GM19239 (cell line): ENCODE measurements at places on chromosomes 16 and 17.

DNA sequence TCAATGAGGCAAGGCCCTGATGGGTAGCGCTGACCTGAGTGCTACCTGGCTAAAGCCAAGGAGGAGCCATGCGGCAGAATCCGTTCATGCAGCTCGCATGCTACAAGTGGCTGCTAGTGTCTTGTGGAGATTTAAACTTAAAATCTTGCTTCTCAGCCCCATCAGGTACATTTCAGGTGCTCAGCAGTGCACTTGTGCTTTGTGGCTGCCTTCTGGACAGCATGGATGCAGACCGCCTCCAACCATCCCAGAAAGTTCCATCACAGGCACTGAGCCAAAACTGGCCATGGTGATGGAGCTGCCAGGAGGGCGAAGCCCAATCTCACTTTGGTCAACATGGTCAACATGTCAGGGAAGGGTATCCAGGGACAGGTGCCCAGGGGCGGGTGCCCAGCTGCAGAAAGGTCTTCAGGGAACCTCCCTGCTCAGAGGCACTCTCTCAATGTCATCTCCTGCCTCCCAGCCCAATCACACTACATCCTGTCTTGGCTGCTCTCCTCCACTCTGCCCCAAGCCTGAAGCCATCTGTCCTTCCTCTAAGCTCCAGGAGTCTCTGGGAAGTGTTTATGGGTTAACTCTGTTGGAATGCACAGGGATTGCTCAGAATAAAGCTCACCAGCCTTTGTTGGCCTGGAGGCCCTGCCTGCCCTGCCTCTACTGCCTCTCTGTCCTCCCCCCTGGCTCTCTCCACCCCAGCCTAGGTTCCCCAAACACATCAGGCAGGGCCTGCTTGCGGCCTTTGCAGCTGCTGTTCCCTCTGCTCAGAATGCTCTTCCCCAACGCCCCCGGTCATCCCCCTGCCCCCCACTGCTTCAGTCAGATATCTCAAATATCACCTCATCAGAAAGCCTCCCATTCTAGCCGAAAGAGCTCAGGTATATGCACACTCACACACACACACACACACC, 18.3 kb upstream of the TNFRSF13B start:
- DNase-seq = no peak

- no peak for DNase-seq
Measured at GRCh38 chr16:47847220-47847970, 308.4 kb downstream of the ABCC12 start.

- DNase-seq = no peak
Measured at GRCh38 chr16:12459391-12460063, 344.2 kb downstream of the CPPED1 start.

DNA sequence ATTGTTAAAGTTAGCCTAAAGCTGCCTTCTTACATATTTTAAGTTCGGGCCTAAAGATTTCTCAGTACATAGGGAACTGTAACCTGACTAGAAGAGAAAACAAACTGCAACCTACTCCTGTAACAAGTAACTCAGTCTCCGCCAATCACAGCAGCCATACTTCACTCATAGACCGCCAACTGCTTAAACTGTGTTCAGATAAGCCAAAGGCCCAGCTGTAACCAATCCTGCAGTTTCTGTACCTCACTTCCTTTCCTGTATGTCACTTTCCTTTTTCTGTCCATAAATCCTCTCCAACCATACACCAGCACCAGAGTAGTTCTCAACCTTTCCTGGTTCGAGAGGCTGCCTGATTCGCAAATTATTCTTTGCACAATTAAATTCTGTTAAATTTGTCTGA, 41.5 kb downstream of the GLG1 start:
- DNase-seq = no peak

- DNase-seq = no peak
Measured at GRCh38 chr16:27193300-27193990, 9.9 kb upstream of the KDM8 start.

DNA sequence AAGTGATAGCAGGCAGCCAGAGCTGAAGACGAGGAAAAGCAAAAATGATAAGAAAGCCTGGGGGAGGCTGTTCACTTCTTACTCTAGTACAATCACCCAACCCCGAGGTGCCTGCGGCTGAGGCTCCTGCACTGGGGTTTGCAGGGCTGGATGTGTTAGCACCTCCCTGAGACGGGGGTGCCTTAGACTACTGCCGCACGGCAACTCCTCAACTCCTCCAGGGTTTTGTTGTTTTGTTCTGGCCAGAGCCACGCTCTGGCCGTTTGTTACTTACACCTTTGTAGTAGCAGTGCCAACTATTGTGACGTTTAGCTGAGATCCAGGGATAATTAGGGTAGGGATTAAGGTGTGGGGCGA, 51.5 kb downstream of the LDHD start:
- DNase-seq = no peak

DNA sequence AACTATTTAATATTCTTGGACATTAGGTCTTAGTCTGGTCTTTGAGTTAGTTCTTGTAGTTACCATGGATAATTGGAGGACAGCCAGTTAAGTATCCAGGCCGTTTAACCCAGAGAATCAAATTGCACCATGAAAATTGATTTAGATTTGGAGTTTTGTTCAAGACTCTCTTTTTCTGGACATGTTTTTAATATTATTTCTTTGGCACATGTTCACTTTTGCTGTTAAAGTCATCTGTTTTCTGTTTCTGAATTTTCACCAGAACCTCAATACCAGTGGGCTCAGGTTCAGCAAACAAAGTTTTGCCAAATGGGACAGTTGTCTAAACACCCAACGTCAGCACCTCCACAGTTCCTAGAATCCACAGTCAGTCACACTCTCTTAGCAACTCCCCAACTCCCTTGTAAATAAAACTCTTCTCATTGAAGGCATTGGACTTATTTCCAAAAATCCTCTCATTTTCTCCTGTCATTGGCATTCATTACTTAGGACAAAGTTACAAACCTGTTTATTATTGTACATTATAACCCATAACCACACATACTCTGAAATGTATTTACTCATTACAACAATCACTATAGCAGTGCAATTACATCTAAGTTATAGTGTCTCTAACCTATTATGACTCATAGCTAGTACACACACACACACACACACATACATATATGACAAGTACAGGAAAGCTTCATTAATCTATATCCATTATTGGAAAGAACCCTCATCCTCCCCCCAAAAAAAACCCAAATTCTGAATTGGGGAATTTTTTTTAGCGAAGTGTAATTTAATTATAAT, 33.5 kb upstream of the DNAH9 start:
- DNase-seq = no peak

- peak; percentile 85 for DNase-seq
Measured at GRCh38 chr17:44779211-44780025, 20.6 kb downstream of the ADAM11 start.

DNA sequence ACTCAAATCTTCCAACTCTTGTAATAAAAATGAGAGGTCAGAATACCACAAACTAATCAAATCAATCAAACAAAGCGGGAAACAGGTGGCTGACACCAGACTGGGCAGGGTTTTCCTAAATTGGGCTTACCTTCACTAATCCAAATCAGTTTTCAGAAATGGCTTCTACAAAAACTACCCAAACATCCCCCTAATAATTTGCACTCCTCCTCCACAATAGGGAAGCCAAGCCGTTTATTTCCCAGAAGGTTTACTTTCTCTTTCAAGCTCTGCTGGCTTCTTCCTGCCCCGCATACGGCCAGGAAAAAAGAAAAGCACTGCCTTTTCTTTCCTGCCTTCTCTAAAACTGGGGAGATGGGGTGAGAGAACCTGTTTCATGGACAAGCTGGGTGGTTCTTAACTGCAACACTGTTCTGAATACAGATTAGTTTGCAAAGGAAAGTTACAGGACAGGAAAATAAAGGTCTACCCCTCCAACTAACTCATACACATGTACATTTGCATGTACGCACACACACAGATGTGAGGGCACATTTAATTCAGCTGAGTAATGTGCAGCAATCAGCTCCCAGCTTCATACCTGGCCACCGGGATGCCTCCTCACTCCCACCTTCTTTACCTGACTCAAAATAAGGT, 9.2 kb downstream of the STAT3 start:
- DNase-seq = no peak

DNA sequence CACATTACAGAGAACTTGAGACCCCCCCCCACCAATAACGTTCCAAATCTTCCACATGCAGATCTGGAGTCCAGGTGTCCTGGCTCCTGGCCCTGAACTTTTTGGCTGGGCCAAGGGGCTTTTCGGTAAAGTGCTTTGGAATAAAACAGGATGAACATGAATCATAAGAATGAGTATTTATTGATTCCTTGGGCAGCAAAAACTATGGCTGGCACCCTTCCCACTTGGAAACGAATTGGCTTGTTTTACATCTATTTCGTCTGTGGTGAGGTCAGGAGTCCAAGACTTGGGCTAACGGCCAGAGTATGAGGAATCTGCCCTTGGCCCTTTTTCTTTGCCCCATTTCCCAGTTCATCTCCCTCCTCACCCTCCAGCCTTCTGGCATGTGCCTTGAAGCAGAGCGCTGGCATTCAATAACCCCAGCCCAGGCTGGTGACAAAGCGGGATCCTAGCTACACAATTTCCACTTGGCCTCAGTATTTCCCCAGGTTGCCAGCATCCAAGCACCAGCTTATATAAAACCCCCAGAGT, 4.1 kb upstream of the UBTF start:
- no peak for DNase-seq

GRCh38 chr17:77901481-77901880, 57.0 kb upstream of the TNRC6C start:
- no peak for DNase-seq

DNA sequence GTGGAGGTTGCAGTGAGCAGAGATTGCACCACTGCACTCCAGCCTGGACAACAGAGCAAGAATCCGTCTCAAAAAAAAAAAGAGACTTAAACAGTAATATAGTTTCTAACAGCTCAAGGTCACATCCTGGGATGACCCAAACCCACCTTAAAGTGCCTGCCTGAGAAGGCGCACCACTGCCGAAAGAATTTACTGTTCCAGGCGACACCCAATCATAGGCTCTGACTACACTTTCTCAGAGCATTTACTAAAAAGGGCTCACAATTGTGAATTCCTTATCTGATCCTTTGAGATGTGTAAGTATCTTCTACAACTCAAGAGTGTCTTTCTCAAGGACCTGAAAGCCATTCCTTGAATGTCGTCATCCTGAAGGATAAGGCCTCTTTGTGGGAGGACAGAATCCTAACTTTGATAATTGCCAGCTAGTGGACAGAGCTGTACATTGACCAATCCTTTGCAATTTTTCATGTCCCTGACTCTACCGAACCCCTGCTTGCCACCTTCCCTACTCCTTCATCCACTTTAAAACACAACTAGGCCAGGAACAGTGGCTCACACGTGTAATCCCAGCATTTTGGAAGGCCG, 2.6 kb upstream of the ST3GAL2 start:
- DNase-seq = no peak

DNA sequence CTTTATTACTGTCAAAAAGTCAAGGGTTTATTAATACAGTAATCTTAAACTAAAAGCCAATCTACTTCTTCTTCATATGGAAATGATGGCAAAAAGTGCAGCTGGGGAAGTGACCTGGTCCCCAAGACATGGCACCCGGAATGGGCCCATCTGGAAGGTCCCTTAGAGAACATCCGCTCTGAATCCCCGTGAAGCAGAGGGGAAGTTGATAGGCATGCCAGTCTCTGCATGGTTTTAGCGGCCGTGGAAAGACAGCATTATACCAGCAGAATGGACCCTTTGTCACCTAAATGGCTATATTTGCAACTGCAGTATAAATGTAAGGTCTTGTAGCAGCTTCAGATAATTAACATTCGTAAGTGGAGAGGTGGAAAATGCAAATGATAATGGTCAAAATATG, 32.4 kb downstream of the COTL1 start:
- DNase-seq = no peak

- no peak for DNase-seq
Measured at GRCh38 chr17:79137015-79137788, 62.6 kb downstream of the ENGASE start.

DNA sequence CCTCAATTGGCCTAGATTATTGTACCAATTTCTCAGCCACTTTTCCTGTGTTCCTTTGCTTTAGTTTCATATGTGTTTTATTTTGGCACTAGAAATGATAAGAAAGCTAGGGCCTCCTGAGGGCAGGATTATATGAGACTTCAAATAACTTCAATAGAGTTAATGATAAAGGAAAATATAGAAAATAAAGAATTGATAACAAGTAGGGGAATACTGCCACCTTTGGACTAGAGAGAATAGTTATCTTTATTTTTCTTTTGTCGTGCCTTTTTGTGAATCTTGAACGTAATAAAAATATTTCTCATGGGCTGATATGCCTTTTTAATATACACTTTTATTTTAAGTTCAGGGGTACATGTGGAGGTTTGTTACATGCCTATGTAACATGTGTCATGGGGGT, 29.3 kb upstream of the RBL2 start:
- no peak for DNase-seq

GRCh38 chr16:15885560-15886001, 2.8 kb downstream of the CEP20 start:
- no peak for DNase-seq

DNA sequence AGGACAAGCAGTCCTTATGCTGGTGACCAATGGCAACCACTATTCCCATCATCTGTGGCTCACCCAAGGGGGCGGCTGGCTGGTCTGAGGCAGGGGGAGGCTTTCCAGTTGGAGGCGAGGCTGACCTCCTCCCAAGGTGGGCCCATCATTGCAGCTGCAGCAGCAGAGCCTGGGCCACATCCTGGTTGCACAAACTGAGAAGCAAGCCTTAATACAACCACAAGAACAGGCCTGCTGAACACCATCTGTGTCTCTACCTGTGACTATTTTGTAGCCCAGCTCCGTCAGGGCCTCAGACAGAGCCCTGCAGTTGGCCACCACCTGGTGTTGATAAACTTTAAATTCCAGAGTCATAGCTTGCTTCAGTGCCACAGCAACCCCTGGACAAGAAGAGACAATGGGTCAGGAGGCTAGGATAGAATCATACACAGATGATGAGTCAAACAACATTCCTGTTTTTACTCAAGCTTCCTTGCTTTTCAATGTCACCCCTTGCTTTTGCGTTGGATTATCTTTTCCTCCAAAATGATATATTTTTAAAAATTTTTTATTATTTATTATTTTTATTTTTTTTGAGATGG, 17.9 kb downstream of the SMCR8 start:
- no peak for DNase-seq

DNA sequence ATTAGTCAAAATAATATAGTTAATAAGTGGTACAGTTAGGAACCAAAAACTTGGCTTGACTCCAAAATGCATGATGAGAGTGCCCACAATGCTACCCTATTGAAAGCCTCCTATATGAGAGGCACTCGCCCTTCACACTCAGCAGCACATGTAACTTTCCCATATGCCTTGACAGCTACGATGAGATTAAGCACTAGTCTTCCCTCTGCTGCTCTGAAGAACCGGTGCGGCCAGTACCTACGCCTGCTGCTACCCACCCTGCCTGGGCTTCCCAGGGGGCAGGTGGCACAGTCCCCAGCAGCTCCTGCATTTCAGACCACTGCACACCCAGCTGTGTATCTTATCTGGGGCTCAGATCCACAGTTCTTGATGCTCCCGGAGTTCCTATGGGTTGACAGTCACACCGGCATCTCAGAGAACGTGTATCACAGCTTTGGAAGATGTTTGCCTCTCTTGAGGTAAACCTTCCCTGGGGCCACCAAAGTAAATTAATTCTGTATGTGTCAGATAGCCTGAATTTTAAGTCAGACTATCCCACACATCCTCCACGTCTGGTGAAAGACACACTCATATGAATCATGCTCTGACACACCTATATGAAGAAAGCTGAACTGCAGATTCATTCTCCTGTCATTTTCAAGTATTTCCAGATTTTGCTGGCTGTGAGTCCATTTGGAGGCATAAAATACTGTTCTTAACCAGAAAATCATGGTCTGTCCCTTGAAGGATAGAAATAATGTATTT, 77.8 kb downstream of the MYH10 start:
- DNase-seq = no peak

- no peak for DNase-seq
Measured at GRCh38 chr16:6247775-6248174, 1084.9 kb upstream of the RBFOX1 start.
